IPS-NIHi11 (cell line): ENCODE measurements at places on chromosomes 5 and 9.

GRCh38 chr5:109191153-109191558 lies 218.6 kb downstream of the PJA2 start:
- DNase-seq, result no peak

DNA sequence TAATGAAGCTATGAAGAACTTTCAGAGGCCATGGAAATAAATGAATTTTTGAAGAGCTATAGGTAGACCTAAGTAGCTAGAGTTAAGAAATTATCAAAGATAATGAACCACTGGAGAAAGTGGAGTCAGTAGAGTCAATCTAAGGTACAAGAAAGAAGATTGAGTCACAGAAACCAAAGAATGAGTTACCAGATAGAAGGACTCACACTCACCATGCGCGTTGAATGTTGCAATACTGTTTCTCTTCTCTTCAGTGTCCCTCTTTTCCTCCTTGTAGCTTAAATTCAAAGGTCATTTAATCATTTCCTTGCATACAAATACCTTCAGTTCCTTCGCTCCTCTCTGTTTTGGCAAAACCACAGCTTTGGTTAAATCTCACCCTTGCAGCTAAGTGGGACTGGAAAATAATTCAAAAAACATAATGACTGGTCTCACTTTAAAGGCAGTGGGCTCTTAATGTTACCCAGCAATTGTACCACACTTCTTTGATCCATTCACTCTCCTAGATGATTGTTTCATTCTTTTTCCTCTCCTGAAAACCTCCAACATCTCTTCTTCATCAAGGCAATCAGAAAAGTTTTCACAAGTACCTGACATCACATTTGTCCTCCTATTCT lies 58.3 kb downstream of the NIPBL start:
- DNase-seq, result no peak

GRCh38 chr9:109771087-109771486 lies 8.9 kb upstream of the PALM2AKAP2 start:
- DNase-seq, result peak; percentile 50

- no peak for DNase-seq
These were observed 56.1 kb downstream of the GAPVD1 start for GRCh38 chr9:125317704-125318103.

DNA sequence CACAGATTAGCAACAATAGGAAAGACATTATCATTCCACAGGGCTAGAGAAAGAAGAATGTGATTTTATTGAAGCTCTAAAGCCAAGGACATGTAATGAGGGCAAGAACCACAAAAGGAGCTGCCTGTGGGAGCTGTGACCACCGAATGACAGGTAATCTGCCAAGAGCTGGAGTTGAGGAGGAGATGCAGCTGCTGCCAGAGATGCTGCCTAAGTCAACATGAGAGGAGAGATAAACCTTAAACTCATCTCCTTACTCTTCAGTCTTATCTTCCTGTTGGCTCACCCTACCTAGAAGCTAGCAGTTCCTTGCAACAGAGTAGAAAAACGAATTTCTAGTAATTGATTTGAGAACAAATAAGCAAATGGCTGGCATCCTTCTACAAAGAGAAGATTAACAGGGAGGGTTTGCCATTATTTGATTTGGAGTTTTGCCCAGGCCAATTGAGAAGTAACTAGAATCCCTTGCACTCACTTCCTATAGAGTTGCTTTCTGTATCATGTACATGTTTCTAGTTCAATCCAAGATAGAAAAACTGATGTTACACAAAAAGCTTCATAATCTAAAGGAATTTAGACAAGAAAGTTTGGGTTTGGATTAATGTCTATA lies 539.2 kb downstream of the TLE1 start:
- DNase-seq, result no peak

GRCh38 chr9:9124616-9125015 lies 1325.0 kb upstream of the DMAC1 start:
- DNase-seq, result no peak

- no peak for DNase-seq
These were observed 69.7 kb upstream of the RANBP3L start for GRCh38 chr5:36371366-36371765.

DNA sequence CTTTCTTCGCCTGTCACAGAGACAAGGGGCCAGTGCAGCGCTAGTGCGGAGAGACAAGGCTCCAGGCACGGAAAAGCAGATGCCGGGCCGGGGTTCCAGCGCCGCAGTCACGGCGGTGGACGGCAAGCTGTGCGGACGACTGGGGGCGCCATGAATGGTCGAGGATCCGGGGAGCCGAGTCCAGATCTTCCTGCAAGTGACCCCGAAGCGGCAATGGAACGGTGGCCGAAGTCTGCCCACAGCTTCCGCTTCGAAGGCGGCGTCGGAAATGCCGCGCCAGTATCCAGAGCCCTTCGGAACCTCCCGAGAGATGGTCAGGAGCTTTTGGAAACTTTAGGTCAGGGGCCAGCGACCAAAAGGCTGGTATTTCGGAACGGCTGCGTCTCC lies 601 bp upstream of the FAF2 start:
- DNase-seq, result no peak

DNA sequence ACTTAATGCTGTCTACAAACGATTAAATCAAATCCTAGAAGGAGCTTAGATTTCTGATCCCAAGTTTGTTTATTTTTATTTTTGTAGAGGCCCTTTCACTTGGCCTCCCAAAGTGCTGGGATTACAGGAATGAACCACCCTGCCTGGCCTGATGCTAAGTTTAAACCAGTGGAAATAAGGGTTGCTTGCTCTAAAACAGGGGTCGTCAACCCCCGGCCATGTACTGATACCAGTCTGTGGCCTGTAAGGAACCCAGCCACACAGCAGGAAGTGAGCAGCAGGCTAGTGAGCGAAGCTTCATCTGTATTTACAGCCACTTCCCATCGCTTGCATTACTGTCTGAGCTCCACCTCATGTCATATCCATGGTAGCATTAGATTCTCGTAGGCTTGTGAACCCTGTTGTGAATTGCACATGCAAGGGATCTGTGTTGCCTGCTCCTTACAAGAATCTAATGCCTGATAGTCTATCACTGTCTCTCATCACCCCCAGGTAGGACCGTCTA lies 11.4 kb downstream of the TTC1 start:
- no peak for DNase-seq

- no peak for DNase-seq
These were observed 161.2 kb downstream of the ZNF462 start for GRCh38 chr9:107024193-107024592.

DNA sequence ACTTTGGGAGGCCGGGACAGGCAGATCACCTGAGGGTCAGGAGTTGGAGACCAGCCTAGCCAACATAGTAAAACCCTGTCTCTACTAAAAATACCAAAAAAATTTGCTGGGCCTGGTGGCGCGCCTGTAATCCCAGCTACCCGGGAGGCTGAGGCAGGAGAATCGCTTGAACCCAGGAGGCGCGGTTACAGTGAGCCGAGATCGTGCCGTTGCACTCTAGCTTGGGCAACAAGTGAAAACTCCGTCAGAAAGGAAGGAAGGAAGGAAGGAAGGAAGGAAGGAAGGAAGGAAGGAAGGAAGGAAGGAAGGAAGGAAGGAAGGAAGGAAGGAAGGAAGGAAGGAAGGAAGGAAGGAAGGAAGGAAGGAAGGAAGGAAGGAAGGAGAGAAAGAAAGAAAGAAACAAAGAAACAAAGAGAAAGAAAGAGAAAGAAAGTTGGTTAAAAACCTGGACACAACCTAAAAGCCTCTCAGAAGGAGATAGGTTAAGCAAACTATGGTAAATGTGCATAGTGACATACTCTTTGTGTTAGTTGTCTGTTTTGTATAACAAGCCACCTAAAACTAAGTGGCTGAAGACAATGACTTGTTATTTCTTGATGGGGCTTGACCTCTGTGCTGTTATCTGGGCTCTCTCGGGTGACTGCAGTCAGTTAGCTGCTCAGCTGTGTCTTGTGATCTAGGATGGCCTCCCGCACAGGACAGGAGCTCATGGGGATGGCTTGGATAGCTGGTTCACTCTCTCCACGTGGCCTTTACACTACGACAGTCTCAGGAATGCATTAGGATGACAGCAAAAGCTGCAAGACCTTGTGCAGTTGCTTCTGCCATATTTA lies 8.0 kb upstream of the MYO10 start:
- no peak for DNase-seq

DNA sequence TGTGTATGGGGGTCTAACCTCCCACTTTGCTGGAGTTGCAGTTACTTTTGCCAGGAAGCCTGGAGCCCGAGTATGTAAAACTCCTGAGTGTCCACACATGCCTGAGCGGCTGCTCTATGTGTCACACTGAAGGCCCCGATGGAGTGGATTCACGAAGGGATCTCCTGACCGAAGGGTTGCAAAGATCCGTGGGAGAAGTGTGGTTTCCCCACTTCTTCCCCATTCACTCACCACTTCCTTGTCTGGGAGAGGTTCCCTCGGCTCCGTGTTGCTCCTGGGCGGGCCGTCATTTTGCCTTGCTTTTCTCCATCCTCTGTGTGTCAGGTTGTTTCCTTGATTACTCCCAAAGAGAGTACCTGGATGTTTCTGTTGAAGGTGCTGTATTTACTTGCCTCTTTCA lies 16.2 kb upstream of the IL3 start:
- DNase-seq, result no peak

DNA sequence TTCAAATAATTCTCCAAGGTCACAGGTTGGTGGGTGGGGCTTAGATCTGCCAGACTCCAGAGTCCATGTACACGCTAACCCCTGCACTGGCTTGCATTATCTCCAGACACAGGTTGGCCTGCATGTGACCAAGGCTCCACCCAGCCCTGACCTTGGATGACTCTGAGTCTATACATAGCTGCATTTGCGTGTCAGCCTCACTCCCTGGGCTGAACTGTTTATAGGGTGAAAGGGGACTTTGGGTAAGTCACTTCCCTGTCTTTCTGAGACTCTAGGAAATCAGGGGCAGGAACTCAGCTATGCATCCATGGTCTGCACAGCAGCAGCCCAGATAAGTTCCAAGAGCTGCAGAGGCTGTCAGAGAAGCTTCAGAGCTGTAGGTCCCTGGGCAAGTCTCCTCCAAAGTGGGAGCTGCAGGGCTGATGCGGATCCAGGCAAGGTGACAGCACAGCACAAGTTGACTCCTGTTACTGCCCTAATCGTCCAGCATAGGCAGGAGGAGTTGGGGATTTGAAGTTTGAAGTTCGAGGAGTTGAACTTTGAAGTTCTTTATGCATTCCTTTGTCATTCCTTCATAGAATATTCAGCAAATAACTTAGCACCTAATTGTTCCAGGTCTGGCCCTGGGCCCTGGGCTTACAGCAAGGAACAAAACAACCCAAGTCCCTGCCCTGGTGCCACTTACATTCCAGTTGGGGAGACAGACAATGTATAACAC lies 53.4 kb downstream of the SLC22A5 start:
- no peak for DNase-seq
